ENCODE measurements at places on chromosomes 1 and 21.
A peak's percentile ranks its signal among the peaks of the same experiment; 100 is the strongest.

- no peak for DNase-seq
Observed at GRCh38 chr1:246597340-246597739, 31.1 kb downstream of the CNST start.

DNA sequence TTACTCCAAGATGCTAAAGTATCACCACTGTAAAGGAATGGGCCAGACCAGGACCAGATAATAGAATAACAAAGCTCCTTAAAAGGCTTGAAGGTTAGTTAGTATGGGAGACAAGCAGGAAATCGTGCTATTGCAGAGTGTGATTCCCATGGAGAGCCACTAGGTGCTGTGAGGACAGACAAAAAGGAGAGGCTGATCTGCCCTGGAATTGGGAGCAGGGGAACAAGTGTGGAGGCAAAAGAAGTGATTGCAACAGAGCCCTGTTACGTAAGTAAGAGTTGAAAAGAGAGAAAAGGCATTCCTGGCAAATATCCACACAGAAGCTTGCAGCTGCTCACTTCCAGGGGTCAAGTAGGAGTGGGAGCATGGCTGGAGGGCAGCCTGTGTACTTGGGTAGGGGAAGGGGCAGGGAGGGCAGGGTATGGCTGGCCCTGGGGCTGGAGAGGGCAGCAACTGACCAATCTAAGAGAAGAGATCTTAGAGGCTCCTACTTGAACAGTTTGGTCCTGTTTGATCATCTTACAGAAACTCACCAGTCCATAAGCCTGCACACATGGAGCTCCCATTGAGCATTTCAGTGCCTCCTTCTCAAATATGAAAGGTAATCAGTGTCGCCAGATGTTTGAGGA, 207.7 kb upstream of the GJB5 start:
- no peak for DNase-seq

GRCh38 chr1:28127617-28128257, 39.3 kb upstream of the EYA3 start:
- no peak for DNase-seq

- no peak for DNase-seq
Observed at GRCh38 chr1:160911441-160911840, 26.5 kb upstream of the ITLN1 start.

DNA sequence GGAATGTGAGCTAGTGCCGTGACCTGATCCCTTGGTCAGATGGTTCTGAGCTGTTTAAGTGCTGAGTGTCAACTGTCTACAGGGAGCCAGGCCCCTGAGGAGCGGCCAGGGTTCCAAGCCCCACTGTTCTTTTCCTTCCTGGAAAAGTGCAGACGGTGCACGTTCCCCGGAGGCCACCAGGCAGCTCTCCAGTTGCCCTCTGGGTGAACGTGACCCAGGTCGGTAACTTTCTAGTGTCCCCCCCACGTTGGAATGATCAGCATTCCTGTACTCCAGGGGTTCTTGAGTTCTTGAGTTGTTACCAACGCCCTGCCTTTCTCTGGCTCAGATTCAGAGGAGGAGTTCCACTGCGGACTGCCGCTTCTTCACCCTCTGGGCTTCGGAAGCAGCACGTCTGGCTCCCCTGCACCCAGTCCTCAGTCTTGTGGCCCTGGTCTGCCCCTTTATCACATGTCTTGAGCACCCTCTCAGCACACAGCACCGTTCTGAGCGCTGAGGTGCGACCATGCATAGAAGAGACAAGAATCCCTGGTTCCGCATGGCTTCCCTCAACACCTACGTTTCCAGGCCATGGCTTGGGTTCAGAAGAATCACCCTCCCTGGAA, 131.5 kb downstream of the DHRS3 start:
- no peak for DNase-seq

DNA sequence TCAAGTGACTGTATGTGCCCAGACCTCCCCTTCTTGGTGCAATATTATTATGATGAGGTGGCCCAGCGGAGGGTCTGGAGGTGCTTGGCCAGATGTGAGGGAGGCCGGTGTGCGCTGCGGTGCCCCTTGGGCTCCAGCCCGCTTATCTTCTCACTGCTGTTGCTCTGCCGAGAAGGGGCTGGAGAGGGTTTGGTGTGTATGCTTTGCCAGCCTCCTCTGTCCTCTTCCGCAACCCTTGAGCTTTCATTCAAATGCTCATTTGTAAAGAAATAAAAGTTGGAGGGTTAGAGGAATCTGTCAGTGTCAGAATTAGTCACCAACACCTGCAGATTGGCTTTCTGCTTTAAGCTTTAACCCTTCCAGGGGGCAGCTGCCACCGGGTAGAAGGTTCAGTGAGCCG, 19.7 kb downstream of the RNF220 start:
- no peak for DNase-seq

GRCh38 chr1:233543338-233544255, 70.3 kb upstream of the KCNK1 start:
- no peak for DNase-seq

- no peak for DNase-seq
Observed at GRCh38 chr1:226135709-226136108, 50.8 kb downstream of the ACBD3 start.

DNA sequence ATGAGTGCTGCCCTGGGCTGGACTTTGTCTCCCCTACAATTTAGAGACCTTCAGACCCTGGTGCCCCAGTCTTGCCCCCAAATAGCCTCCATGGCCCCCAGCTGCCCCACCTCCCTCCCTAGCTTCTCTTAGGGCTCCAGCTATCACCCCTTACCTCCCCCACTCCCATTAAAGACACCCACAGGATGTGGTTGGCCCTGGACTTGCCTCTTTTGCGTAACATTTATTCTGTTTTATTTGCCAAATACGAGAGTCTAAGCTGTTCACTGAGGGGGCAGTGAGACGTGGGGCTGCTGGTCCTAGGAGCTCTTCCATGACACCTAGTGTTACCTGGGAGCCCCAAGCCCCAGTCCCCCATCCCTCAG, 4.5 kb downstream of the ZC3H12A start:
- DNase-seq = no peak

- no peak for DNase-seq
Observed at GRCh38 chr1:29460041-29460610, 223.8 kb downstream of the PTPRU start.

DNA sequence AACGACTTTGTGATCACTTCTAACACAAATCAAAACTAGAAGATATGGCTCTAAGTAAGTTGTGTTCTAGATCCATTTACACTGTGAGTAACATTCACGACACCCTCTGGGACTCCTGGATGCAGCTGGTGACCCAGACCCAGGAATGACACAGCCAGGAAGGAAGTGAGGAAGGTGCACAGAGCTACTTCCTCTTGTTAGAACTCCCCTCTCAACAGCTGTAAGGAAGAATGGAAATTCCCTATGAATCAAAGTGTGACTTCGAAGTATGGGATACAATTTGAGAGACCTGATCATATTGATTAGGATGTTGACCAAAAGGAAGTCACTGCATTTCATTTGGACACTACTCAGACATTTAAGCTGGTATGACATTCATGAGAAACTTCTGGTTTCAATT, 185.3 kb downstream of the NRIP1 start:
- no peak for DNase-seq

DNA sequence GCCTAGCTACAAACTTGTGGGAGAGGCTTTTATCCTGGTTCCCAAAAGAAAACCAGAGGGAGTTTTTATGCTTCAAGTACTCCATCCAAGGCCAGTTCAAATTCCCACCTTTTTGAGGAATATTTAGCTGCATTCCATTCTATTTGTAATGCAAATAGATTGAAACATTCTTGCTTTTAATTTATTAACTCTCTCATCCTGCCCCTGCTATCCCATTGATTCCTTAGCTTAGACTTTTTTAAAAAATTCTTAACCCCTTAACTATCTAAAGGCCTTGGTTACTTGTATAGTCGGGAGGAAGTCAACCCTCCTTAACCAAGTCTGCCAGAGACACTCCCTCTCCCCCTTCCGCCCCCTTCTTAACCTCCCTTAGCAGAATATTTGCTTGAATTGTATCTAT, 2.5 kb upstream of the MOV10 start:
- DNase-seq = no peak

DNA sequence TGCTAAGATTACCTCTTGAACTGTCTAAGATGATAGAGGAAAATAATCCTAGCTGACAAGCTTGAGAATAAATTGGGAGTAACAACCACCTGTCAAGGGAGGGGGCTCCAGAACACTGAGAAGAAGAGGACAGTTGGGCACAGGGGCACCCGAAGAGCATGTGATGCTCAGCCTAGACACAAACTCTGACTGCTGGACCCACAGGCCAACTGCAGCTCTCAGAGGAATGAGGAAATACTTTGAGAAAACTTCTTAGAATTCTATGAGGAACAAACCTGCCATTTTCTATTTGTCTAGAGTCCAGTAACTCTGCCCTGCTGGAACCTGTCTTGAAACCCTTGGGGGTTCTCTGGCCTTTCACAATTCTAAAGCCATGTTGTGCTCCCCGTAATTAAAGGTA, 124.1 kb upstream of the KCNK2 start:
- no peak for DNase-seq

DNA sequence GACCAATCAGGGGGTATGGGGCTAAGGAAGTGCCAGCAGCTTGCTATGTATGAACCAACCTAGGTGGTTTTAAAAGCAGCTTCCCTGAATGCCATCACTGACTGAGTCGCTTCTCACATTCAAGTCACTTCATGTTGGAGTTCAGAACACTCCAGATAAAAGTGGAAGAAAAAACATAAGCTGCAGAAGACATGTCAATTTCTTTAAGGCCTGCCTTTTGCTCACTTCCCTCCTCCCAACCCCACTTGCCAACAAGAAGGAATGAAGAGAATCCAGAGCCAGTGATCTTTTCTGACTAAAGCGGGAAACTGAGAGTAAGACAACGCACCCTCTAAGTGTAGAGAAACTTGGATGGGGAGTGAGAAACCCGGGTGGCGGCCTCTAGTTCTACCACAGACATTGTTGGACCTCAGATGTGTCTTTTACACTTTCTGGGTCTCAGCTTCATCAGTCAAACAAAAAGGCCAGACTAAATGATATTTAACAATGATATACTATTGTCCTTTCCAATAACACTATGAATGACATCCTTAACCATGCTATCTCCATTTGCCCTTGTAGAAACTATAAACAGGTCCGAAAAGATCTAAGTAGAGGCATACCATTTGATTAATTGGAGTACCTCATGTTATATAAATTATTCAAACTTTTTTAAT, 54.1 kb downstream of the LUZP1 start:
- DNase-seq = no peak

DNA sequence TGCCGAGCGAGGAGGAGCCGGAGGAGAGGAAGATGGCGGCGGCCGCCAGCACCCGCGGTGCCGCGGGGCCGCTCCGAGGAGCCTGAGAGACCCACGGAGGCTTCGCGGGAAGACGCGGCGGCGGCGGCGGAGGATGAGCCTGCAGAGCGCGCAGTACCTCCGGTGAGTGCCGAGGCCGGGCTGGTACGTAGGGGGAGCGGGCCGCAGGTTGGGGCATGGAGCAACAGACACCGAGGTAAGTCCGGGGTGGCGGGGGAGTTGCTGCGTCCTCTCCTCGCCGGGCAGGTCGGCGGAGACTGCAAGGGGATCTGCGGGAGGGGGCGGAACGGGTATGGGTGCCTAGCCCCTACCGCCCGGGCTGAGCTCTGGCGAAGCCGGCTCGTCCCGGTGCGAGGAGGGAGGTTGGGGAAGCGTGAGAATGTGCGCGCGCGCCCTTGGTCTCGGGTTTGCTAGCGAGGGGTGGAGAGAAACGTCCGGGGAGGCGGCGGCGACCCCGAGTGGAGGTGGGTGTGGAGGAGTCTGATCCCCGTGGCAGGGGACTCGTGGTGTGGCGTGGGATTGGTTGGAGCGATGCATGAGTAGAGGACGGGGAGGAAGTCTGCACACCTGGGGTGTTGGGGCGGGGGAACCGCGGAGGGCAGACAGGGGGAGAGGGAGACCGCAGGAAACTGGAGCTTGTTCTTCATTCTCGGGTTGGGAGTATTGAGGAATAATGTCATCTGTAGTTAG, at the start of gene SMG7:
Gene SMG7, plus strand, starts transcription at position 12 of the 729 bp plus-strand sequence. Its CDS starts 122 bp downstream, at position 134.
- DNase-seq = no peak

DNA sequence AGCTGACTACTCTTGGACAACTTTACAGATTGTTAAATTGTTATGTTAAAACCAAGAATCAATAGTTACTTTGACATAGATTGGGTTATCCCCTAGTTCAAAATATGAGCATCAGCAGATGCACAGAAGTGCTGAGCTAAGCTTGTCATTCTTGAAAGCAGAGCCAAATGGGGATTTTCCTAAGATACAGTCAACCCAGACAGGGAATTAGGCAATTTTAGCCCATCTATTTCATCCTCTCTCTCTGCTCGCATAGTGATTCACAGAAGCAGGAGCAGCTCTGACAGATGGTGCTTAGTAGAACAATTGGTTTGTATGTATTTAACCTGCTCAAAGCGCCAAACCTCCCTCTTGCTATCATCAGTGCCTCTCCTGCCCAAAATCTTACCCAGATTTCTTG, 27.9 kb upstream of the PRRC2C start:
- no peak for DNase-seq

GRCh38 chr1:235331401-235331800, 3.0 kb downstream of the GGPS1 start:
- no peak for DNase-seq

GRCh38 chr1:9315411-9316079, 22.9 kb downstream of the SPSB1 start:
- peak; percentile 54 for DNase-seq

- DNase-seq = no peak
Observed at GRCh38 chr1:3551711-3552110, 59.6 kb downstream of the MEGF6 start.

GRCh38 chr1:203058676-203058935, 27.2 kb downstream of the MYOG start:
- DNase-seq = no peak

- no peak for DNase-seq
Observed at GRCh38 chr1:22860883-22861385, 111.7 kb downstream of the LACTBL1 start.

DNA sequence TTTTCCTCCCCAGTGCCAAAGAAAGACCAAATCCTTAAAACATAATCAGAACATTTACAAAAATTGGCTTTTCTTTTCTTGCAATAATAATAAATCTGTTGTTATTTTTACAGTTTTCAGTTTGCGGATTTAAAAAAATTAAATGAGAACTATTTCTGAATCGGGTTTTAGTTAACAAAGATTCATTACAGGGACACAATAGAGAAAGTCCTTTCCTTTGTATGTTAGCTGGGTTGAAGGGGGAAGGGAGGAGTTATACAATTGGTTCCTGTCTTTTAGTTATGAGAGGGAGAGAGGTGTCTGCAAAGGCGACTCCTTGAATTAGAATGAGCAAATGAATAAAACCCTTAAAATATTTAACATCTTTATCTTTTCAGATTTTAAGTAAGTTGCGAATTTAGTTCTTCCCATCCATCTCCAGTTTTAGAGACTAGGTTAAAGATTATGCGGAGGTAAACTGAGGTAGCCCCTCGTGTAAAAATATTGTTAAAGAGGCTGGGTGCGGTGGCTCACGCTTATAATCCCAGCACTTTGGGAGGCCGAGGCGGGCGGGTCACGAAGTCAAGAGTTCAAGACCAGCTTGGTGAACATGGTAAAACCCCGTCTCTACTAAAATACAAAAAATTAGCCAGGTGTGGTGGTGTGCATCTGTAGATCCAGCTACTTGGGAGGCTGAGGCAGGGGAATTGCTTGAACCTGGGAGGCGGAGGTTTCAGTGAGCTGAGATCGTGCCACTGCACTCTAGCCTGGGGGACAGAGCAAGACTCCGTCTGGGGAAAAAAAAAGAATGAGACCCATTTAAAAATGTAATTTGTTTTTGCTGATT, 3.9 kb downstream of the SPEN start:
- DNase-seq = no peak
